Activated T-cell treated with anti-CD3 and anti-CD28 coated beads, Interleukin-2, amount 50 U/mL, for 24 hours (primary cell): ENCODE measurements at places on chromosomes 2 and 18.

- peaks cover 10% of the 10 kb centered on the region for H3K36me3 ChIP-seq
- no peaks in the 10 kb centered on the region for H3K4me1 ChIP-seq
- H3K4me3 ChIP-seq = no peak overlapping the region
- H3K27me3 ChIP-seq = no peaks in the 10 kb centered on the region
- no peak for DNase-seq
These were observed 10.5 kb upstream of the FAM171B start for GRCh38 chr2:186683341-186683740.

DNA sequence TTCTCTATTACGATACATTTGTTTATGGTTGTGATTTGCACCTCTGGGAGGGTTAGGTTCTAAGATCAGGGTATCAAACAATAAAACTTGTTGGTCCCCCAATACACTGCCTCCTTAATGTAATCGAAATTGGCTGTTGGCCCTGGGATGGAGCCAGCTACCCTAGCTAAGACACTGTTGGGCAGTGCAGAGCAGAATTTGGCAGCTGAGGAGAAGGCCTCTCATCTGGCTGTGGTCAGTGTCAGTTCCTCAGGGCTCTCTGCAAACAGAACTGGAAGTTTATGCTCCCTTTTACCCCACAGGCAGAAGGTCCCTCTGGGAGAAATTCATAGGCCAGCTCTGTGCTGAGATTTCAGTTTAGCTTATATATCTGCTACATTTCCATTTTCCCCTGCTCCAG lies 8.6 kb upstream of the HAAO start:
- H3K27ac ChIP-seq = no peak overlapping the region
- H3K36me3 ChIP-seq = no peaks in the 10 kb centered on the region
- H3K27me3 ChIP-seq = no peaks in the 10 kb centered on the region
- peaks cover 27% of the 10 kb centered on the region for H3K4me1 ChIP-seq

DNA sequence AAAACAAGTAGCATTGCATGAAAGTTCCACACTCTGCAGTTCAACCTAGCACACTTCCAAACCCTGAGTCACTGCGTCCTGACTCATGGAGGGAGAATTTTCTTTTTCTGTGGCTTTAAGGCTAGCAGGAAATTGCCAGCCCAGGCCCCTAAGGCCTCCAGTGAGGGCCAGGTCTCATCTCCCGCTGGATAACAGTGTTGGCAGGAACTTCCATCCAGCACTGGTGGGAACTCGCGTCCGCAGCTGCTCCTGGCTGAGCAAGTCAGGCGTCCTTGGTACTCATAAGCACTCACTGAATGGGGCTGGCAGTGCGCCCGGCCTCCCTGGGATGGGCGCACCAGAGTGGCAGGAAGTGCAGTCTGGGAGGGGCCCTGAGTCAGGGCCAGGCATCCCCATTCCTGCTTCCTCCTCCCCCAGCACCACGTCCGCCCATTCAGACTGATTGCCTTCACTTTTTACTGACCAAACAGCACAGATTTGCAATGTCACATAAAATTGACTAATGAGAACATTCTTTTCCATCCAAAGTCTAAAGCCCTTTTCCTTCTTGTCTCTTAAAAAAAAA lies 14.3 kb downstream of the MALL start:
- H3K27ac ChIP-seq = no peak overlapping the region
- DNase-seq = no peak
- H3K4me1 ChIP-seq = peaks cover 14% of the 10 kb centered on the region
- peaks cover 47% of the 10 kb centered on the region for H3K27me3 ChIP-seq
- no peaks in the 10 kb centered on the region for H3K36me3 ChIP-seq

DNA sequence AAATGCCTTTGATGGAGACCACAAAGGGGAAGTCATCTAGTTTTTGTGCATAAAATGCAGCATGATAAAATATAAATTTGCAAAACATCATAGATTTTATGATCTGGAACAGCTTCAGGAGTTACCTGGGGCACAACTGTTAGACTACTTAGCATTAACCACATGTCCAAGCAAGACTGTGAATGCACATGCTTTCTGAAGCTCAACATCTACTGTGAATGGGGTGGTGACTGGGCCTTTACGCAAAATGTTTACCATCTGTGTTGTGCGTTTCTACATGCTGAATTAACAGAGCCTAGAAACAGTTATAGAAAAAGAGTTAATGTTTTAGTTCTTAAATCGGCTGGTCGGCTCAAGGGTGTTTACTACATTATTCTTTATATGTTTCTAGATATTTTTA lies 45.5 kb downstream of the KCTD1 start:
- no peak for DNase-seq
- H3K4me3 ChIP-seq = no peak overlapping the region
- H3K27ac ChIP-seq = no peak overlapping the region
- H3K4me1 ChIP-seq = no peaks in the 10 kb centered on the region

DNA sequence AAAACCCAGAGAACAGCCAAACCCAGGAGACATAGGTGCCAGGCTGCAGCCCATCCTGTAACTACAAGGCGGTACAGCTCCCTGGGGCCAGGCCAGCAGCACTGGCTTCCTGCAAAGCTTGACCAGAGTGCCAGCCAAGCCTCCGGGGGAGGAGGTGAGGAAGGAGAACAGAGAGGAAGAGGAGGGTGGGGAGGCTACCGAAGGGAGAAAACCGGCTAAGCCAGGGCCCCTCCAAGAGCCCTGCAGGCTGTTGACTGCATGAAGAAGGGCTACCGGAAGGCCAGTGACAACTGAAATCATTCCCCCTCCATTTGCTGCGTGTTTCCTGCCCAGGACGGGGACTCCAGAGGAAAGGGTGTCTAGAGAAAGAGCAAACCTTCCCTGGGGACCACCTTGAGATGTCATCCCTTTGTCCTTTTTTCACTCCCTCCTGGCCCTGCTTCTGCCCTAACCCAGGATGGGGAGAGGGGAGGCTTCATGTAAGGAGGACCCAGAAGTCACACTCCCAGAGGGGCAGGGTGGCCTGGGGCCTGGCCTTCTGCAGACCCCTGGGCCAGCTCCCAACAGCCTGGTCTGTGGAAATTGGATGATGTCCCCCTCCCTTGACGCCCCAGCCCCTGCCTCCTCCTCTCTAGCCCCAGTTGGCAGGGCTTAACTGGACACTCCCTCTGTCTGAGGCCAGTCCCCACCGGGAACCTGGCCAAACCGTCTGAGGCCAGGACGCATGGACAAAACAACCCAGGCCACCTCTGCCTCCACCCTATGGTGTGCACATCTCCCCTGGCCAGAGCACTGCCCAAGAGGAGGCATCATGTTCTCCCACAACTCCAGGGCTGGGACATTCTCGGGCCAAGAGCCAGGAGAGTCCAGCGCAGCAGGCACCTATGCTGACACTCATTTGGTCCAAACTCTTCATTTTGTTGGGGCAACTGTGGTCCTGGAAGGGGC lies 207.8 kb downstream of the CYP26B1 start:
- no peak overlapping the region for H3K27ac ChIP-seq
- no peaks in the 10 kb centered on the region for H3K4me1 ChIP-seq
- no peak for DNase-seq

DNA sequence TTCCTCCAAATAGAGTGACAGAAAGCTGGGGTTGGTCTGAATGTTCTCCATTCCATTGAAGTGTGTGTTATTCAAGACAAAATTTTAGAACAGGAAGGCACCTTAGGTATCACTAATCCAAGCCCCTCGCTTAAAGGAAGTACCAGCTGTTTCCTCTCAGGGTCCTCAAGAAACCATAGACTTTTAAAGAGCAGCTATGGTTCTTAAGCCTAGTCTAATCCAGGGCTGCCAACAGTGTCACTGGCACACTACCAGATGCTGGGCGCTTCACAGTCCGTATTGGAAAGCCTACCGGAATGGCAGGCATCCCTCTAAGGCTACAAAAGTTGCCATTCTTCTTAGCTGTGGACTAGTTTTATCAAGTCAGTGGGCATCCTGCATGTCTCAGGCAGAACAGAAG lies 1.9 kb downstream of the NEMP2 start:
- no peaks in the 10 kb centered on the region for H3K27me3 ChIP-seq
- peak overlapping the region; percentile 100 for H3K27ac ChIP-seq
- no peak for DNase-seq
- H3K36me3 ChIP-seq = peaks cover 39% of the 10 kb centered on the region
- peaks cover 76% of the 10 kb centered on the region for H3K4me1 ChIP-seq

DNA sequence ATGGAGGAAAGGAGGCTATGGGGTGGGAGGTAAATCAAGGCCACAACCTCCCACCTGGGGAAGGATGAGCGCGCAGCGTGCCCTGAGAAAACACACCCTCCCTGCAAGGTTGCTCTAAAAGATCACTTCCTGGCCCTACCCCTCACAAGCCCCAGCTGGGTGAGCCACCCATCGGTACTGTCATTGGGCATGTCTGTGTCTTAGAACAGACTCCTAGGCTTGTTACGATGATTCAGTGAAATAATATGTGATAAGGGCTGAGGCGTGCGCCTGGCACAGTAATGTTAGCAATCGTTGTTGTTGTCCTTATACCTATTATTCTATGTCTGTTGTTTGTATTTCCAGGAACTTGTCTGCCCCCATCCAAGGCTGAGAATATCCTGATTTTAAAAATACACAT lies 175.1 kb downstream of the ZFP36L2 start:
- peaks cover 34% of the 10 kb centered on the region for H3K4me1 ChIP-seq
- no peak for DNase-seq
- H3K27me3 ChIP-seq = no peaks in the 10 kb centered on the region
- H3K4me3 ChIP-seq = no peak overlapping the region

DNA sequence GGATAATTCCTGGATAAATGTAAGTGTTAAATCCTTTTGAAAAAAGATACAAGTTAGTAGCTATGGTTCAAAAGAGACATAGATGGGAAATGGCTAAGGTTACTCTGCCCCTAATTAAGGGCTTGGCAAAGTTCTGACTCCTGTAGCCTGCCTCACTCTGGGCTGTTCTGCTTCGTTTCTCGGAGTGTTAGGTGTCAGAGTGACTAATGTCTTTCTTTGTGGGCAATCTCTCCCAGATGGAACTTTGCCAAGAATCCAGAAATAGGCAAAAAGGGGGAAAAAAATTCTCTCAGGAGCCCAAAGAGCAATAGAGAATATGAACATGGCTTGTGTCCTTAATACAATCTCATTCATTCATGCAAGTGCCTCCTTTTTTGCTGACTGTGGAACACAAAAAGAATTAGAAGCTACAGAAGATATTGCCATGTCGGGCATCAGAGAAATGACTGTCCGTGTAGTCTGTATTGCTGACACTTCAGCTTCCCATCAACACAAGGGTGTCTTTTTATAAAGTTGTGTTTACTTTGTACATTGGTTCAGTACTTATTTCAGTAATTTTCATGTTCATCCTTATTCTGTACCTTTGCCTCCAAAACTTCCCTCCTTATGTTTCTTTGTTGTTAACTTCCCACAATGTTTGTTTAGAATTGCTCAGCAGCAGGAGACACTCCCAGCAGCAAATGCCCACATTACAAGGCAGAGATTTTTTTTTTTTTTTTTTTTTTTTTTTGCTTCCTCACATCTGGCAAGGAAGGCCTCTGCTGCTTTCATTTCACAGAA lies 134.0 kb downstream of the FTCDNL1 start:
- H3K4me1 ChIP-seq = no peaks in the 10 kb centered on the region
- H3K4me3 ChIP-seq = no peak overlapping the region
- H3K36me3 ChIP-seq = no peaks in the 10 kb centered on the region
- H3K27me3 ChIP-seq = peaks cover 10% of the 10 kb centered on the region
- H3K27ac ChIP-seq = no peak overlapping the region
- no peak for DNase-seq

GRCh38 chr2:208982831-208983230 lies 441.0 kb upstream of the MAP2 start:
- H3K4me3 ChIP-seq = no peak overlapping the region
- no peaks in the 10 kb centered on the region for H3K27me3 ChIP-seq
- DNase-seq = no peak
- H3K36me3 ChIP-seq = no peaks in the 10 kb centered on the region

DNA sequence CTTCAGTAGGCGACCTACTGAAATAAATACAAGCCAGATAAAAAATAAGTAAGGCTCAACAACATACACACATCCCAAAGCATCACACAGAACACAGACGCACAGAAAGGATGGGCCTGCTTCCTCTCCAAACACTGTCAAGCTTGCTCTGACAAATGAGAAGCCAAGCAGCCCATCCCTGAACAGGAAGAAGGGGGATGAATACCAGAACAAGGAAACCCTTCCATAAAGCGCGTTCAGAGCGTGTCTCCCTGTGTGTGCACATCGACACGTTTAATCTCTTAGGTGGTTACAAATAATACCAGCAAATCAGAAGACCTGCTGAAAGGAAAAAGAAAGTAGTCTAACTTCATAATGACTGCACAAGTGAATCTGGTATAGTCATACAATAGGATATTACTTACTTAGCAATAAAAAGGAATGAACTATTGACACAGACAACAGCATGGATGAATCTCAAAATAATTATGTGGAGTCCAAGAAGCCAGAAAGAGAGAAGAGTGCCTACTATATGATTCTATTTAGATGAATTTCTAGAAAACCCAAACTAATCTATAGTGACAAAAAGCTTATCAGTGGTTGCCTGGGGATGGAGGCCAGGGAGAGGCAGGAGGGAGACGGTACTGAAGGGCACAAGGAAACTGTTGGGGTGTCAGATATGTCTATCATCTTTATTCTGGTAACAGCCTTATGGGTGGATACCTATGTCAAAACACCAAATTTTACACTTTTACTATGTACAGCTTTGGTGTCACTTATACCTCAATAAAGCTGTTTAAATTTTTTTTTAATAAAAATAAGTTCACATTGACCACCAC lies 26.8 kb downstream of the MBOAT2 start:
- no peaks in the 10 kb centered on the region for H3K27me3 ChIP-seq
- no peak overlapping the region for H3K27ac ChIP-seq
- no peak overlapping the region for H3K4me3 ChIP-seq
- no peaks in the 10 kb centered on the region for H3K4me1 ChIP-seq
- DNase-seq = no peak
- H3K36me3 ChIP-seq = no peaks in the 10 kb centered on the region

DNA sequence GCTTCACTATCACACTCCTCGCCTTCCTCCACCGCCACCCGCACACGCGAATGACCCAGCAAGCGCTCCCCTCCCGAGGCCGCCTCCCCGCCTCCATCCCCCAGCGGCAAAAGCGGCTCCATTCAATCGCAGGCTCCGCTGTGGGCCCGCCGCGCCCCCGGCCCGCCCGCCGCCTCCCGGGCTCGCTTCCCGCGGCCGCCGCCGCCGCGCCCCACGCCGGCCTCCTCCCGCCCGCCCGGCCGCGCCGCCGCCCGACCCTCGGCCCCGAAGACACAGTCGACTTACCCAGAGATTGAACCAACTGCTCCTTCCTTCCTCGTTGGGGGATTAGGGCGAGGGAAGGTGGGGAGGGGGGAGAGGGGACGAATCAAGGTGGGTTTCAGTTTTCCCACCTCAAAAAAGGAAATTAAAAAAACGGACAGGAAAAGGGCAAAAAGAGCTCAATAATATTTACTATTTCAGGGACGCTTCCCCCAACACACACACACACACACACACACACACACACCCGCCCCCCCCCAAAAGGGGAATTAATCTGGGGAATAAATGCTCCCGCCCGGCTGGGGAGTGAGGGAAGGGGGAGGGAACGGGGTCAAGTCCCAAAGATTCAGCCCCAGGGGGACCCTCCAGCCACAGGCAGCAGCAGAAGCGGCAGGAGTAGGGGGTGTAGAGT lies 743 bp downstream of the XPO1 start:
- no peaks in the 10 kb centered on the region for H3K27me3 ChIP-seq
- peaks cover 50% of the 10 kb centered on the region for H3K4me1 ChIP-seq
- peaks cover 55% of the 10 kb centered on the region for H3K36me3 ChIP-seq
- peak; percentile 68 for DNase-seq
- H3K27ac ChIP-seq = peak overlapping the region; percentile 100
- peak overlapping the region; percentile 95 for H3K4me3 ChIP-seq
